ENCODE measurements at places on chromosomes 11 and 22. TPM values are rescaled to one million over a fixed set of nuclear protein-coding genes. Genes with fewer than 3 reads are reported as not detected.

MMP8 gene
- 37.3 TPM for total RNA-seq

CASTOR1 gene
- 1.00 TPM for total RNA-seq

OR51B5 gene
- total RNA-seq, result 0.36 TPM

MMP1 gene
- total RNA-seq, result 2.0 TPM

DLG2 gene
- 0.93 TPM for total RNA-seq

ABTB2 gene
- 6.2 TPM for total RNA-seq

PTPRCAP gene
- total RNA-seq, result 1.0 TPM

TMEM123 gene
- total RNA-seq, result 87.9 TPM

TRPM5 gene
- not detected for total RNA-seq

POLD3 gene
- 7.9 TPM for total RNA-seq

OR52M1 gene
- total RNA-seq, result not detected

BIRC3 gene
- total RNA-seq, result 4.0 TPM

DEFB131B gene
- not detected for total RNA-seq

OR51E2 gene
- not detected for total RNA-seq

RDX gene
- 190 TPM for total RNA-seq

ATG13 gene
- 59.6 TPM for total RNA-seq

KIAA1671 gene
- total RNA-seq, result 3.7 TPM

TSPAN4 gene
- 179 TPM for total RNA-seq

ADM gene
- total RNA-seq, result 21.3 TPM

PIWIL4 gene
- total RNA-seq, result 0.31 TPM

SLC25A18 gene
- total RNA-seq, result under 0.01 TPM

MUC6 gene
- not detected for total RNA-seq

CXCR5 gene
- not detected for total RNA-seq

ABCC8 gene
- total RNA-seq, result not detected

CASP5 gene
- total RNA-seq, result not detected

INSC gene
- 2.1 TPM for total RNA-seq

RRP8 gene
- total RNA-seq, result 12.7 TPM

THY1 gene
- total RNA-seq, result 11.7 TPM

FAM181B gene
- total RNA-seq, result 0.73 TPM

RASSF10 gene
- total RNA-seq, result under 0.01 TPM

RAB39A gene
- 0.73 TPM for total RNA-seq

TEAD1 gene
- 256 TPM for total RNA-seq

C11orf87 gene
- total RNA-seq, result not detected

CD44 gene
- 405 TPM for total RNA-seq

YDJC gene
- 21.6 TPM for total RNA-seq

SLC35C1 gene
- 9.7 TPM for total RNA-seq

TMEM45B gene
- not detected for total RNA-seq

KBTBD4 gene
- total RNA-seq, result 24.4 TPM

ANO1 gene
- total RNA-seq, result not detected

CSF2RB gene
- not detected for total RNA-seq

OR56A1 gene
- not detected for total RNA-seq

TH gene
- total RNA-seq, result not detected

TPBGL gene
- 0.33 TPM for total RNA-seq

P4HA3 gene
- total RNA-seq, result 0.93 TPM

FREY1 gene
- total RNA-seq, result 0.34 TPM

RTN4RL2 gene
- total RNA-seq, result 0.67 TPM

POTEH gene
- total RNA-seq, result not detected
